ENCODE measurements at places on chromosomes 1 and 21. TPM values are rescaled to one million over a fixed set of nuclear protein-coding genes. Genes with fewer than 3 reads are reported as not detected.

Gene C8B
- not detected for total RNA-seq

Gene APCS
- 0.45 TPM for total RNA-seq

GRCh38 chr1:28112388-28113241 is 24.2 kb upstream of the EYA3 start:
- H3K27me3 ChIP-seq, result no peaks in the 10 kb centered on the region
- H3K4me1 ChIP-seq, result peaks cover 39% of the 10 kb centered on the region
- no peak for DNase-seq
- no peak overlapping the region for H3K27ac ChIP-seq

DNA sequence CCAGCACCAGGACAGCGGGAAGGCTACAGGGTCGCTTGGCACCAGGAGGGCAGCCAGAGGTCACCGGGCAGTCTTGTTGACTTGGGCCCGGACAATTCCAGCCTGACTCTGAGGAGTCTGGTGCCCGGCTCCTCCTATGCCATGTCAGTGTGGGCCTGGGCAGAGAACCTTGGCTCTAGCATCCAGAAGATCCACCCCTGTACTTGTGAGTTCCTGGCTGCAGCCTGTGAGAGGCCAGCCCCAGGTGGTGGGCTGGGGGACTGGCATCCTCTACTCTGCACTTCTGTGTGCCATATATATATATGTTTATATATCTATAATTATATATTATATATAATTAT is 11.6 kb upstream of the PTPN7 start:
- H3K27me3 ChIP-seq, result no peaks in the 10 kb centered on the region
- H3K36me3 ChIP-seq, result no peaks in the 10 kb centered on the region
- no peaks in the 10 kb centered on the region for H3K4me1 ChIP-seq
- DNase-seq, result no peak
- H3K27ac ChIP-seq, result no peak overlapping the region

GRCh38 chr1:59707178-59707791 is 107.5 kb upstream of the HOOK1 start:
- H3K27ac ChIP-seq, result no peak overlapping the region
- no peak for DNase-seq
- H3K4me3 ChIP-seq, result no peak overlapping the region
- no peaks in the 10 kb centered on the region for H3K36me3 ChIP-seq
- H3K4me1 ChIP-seq, result no peaks in the 10 kb centered on the region

Measured in GM12878 (cell line).